ENCODE measurements at places on chromosomes 2 and 18.

DNA sequence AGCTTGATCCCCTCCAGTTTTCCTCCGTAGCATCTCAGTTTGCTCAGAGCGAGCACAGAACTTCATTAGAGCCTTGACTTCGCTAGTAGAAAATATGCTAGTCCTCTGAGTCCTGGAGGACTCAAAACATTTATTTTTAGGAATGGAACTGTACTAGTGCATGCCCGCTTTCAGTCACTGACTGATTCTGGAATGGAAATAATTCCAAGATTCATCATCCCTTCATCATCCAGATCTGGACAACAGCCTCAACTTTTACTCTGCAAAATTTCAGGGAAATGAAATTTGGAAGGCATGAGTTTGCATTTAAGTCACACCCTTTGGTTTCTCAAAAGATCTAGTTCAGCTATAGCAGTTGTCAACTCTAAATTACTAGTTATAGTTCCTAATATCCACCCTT, 304.6 kb downstream of the XIRP2 start:
- DNase-seq = no peak

- no peak for DNase-seq
Measured at GRCh38 chr18:29982218-29982617, 1060.3 kb downstream of the DSC3 start.

DNA sequence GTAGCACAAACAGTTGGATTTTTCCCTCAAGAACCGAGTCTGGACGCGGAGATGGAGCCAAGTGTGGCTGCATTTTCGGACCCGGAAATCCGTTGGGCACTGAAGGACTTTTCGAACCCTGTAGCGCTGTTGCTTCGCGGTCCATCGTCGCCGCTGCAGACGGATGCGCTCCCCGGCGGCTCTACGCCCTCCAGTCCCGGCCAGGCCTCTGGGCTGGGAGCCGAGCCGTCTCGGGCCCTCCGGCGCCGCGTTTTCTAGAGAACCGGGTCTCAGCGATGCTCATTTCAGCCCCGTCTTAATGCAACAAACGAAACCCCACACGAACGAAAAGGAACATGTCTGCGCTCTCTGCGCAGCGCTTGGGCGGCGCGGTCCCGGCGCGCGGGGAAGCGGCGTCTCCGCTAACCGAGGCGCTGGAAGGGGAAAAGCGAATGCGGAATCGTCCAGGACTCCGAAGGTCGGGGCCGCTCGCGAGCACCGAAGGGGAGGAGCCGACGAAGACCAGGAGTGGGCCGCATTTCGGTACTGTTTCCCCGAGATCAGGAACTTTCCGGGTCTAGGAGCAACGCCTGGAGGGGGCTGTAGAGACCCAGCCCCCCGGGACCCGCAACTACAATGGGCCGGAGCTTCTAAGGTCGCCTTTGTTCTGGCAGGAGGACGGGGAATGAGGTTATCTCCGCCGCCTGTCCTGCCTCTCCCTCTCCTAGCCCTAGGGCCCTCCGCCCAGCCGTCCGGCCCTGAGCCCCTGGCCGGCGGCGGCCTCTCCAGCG, 3.2 kb downstream of the EMX1 start:
- DNase-seq = no peak

GRCh38 chr2:98356729-98357128, 10.5 kb downstream of the CNGA3 start:
- no peak for DNase-seq

- DNase-seq = peak; percentile 17
Measured at GRCh38 chr2:221100467-221101089, 471.5 kb downstream of the EPHA4 start.

DNA sequence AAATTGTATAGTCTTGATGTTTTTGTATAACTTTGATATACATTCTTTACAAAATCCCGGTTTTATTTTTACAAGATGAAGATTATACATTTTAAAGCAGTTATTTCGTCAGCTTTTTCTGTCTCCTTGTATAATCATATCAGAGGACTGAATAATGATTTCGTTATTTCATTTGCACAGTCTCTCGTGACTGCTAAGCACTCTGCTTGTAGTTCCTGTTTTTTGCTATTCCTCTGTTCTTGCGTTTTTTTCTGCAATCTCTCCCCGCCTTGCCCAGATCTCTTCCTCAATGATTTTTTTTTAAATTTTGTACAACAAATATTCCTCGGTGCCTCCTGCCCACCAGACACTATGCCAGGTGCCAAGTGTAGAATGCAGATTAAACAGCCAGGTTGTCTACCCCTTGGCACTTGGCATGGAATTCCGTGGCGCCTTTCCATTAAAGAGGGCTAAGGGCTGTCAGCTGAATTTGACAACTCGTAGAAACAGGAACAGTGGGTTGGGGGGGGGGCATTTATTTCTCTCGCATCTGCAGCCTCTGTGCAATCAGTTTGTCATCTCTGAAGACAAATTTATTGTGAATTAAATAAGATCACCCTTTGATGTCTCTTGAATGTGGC, 69.6 kb downstream of the KLHL29 start:
- DNase-seq = no peak

DNA sequence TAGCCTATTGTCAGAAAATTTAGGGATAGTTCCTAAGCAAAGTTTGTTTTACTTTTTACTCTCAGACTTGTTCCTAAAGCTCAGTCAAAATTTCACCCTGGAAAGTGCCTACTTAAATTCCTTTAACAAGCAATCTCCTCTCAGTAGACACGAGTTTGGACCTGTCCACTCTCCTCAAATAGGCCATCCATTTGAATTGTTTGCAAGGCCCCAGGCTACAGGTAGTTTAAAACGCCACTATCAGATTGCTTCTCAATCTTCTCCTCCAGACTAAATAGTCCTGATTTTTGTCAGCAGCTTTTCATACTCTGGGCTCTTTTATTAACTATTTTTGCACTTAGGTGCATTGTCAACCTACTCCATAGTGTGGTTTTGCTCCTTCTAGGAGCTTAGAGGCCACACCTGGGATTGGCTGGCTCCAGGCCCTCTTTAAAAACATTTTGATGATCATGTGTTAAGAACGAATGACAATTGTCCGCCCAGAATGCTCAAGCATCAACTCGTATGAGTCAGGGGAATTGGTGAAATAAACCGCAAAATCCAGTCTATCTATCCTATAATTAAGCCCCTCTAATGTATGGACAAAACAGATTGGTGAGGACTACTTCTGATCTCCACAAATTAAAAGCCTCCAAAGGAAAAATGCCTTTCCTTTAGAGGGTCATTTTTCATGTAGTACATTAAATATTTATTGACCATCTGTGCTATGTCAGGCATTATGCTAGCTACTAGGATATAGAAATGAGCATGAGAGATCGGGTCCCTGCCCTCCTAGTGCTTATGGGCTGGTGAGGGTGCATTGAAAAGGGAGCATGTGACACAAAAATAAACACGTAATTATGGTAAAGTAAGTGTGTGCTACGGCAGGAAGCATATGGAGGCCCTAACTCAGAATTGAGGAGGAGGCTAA, 333.8 kb upstream of the TNP1 start:
- DNase-seq = no peak

GRCh38 chr18:59200787-59201186, 19.2 kb upstream of the GRP start:
- no peak for DNase-seq

DNA sequence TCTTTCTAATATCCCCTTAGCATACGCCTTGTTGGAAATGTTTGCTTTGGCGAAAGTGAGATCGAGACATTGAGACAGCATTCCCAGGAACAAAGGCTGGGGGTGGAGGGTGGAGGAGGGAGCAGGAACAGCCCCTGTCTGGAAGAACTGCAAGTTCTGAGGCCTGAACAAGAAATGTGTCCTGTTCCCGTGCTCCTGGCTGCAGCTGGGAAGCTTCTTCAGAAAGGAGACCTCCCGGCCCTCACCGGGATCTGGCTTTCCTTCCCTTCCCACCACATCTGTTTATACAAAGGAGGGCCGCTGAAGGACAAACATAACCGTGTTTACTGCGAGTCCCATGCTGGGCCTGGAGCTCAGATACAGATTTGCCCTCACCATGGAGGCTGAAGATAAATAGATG, 35.9 kb downstream of the AFF3 start:
- DNase-seq = peak; percentile 20

- no peak for DNase-seq
Measured at GRCh38 chr18:63164396-63164795, 155.2 kb downstream of the BCL2 start.

GRCh38 chr2:196954001-196954400, 27.5 kb upstream of the PGAP1 start:
- DNase-seq = no peak

GRCh38 chr2:105447476-105447875, 48.6 kb upstream of the FHL2 start:
- DNase-seq = no peak

DNA sequence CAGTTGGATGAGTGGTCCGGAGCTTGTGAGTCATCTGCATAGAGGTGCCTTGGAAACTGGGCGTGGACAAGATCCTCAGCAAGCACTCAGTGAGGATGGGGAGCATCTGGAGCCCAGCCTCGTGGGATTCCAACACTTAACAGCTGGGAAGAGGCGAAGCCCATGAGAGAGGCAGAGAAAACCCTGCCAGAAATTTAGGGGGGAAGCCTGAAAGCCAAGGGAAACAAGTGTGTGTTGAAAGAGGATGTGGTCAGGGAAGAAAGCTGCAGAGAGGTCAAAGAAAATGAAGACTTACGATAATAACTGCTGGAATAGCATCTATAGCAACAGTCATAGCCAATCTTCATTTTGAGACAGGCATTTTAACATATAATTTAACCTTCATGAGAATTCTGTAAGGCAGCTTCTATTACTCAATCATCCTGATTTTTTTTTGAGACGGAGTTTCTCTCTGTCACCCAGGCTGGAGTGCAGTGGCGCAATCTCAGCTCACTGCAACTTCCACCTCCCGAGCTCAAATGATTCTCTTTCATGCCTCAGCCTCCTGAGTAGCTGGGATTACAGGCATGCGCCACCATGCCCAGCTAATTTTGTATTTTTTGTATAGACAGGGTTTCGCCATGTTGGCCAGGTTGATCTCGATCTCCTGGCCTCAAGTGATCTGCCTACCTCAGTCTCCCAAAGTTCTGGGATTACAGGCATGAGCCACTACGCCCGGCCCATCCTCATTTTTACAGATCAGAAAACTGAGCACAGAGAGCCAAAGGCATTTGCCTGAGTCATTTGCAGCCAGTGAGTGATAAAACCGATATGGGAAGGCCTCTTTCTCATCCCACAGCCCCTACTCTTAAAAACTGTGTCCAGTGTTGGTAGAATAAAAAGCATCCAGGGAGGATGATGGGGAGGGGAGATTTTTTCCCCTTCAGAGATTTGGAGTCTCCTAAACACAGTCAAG, 214.4 kb upstream of the EPAS1 start:
- DNase-seq = no peak

- DNase-seq = no peak
Measured at GRCh38 chr2:142750858-142751257, 126.6 kb upstream of the KYNU start.

- no peak for DNase-seq
Measured at GRCh38 chr2:236170590-236171165, 2.5 kb upstream of the GBX2 start.

- no peak for DNase-seq
Measured at GRCh38 chr2:25295621-25296020, 46.1 kb downstream of the DNMT3A start.

GRCh38 chr18:47531717-47532116, 280.3 kb upstream of the SKOR2 start:
- DNase-seq = no peak

DNA sequence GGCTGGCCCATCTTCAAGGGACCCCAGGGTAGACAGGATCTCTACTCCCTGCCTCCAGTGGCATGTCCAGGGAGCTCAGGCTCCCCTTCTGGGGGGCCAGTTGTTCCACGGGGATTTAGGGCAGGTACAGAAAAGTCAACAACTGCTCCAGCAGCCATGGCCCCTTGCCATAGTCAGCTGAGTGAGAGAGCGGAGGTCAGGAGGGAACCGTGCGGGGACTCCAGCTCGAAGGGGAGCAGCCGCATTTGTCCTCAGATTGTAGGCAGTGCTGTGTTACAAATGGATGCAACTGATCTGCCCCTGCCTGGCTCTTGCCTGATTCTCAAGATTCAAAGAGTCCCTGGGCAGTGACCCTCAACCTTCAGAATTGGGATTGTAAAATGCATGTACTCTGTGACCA, 49.9 kb downstream of the ITGB1BP1 start:
- no peak for DNase-seq

GRCh38 chr18:39190508-39190907, 1624.9 kb upstream of the CELF4 start:
- DNase-seq = no peak

DNA sequence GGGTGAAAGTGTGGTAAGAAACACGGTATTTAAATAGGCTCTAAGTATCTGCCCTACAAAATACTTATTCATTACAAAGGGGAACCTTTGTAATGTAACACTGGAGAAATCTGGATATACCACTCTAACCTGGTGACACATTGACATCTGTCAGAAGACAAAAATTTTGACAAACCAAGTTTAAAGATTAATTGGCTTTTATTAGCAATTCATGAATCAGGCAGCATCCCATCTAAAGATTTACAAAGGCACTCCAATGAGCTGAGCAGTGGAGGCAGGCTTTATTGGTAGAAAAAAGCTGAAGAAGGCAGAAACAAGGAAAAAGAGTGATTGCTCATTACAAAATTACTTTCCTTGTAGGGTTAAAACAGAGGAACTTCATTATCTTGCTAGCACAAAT, 35.0 kb downstream of the BMPR2 start:
- DNase-seq = no peak
